Fibroblast of villous mesenchyme (primary cell): ENCODE measurements at places on chromosomes 2 and 18.

DNA sequence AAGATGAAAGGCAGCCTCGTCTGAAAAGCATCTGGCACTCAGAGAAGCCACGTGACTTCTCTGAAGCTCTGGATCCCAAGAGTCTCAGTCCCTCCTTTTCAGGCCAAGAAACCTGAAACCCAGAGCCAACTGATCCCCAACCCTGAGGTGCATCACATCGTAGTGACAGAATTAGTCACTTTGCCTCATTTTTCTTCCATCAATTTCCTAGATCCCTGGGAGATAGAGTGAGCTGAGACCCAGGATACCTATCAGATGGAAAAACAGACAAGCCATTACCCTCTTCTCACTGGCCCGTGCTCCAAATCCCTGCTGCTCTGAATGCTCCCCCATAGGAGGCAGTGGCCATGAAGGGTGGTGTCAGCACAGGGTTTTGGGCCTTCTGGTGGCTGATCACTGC lies 113.1 kb downstream of the ALK start:
- DNase-seq = no peak

DNA sequence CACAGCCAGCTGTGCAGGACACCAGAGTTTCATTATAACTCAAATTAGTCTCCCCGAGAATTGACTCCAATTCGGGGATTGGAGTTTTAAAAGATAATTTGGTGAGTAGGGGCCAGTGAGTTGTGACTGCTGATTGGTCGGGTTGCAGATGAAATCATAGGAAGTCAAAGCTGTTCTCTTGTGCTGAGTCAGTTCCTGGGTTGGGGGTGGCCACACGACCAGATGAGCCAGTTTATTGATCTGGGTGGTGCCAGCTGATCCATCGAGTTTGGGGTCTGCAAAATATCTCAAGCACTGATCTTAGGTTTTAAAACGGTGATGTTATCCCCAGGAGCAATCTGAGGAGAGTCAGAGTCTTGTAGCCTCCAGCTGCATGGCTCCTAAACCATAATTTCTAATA lies 82.7 kb upstream of the SLC66A3 start:
- DNase-seq = no peak

DNA sequence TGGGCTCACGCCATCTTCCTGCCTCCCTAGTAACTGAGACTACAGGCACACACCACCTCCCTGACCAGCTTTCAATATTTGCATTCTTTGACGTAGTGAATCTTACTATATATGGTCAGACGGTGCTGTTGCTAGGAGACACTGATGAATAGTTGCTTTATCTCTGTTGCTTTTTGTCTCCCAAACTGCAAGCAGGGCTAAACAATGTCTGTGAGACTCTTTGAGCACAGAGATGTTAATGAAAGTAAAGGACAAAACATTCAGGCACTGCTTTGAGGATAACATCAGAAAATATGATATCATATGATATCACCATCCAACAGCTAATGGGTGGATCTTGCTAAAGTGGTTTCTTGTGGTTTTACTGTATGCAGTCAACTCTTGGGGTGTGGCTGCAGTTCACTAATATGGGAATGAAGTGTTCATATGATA lies 43.0 kb downstream of the EMILIN2 start:
- peak; percentile 32 for DNase-seq

- peak; percentile 72 for DNase-seq
Measured at GRCh38 chr2:117942551-117942950, 71.3 kb downstream of the CCDC93 start.
